ENCODE measurements at places on chromosomes 3 and 15.

DNA sequence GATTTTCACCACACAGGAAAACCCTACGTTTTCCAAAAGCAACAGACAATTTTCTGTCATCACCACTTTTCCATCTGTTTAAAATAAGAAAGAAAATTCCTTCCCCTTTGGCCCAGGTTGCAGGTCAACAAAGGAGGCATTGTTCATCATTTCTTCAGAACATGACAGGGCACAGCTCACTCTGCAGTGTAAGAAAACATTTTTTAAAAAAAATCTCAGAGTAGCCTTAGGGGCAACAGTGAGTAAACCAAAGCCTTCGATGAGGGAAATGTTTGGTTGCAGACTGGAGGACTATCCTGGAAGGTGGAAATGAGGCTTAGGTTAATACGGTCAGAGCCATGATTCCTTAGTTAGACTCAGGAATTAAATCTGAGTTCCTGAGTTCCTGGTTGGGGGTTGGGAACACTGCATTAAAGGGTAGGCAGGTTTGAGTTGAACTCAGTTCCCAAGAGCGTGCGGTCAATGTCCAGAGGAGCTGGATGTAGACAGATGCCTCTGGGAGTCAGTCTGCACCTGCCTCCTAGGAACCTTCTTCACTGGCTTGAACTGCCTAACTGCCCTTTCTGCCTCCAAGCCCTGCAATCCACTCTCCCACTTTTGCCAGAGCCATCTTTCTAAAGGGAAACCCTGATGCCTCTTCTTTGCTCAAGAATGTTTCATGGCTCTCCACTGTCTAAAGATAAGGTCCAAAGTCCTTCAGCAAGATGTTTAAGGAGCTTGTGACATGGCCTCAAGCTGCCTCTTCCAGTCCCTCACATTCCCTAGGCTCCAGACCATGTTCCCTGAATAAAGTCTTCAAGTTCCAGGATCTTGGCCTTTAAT is 3.3 kb upstream of the HES1 start:
- ATAC-seq = no peak

DNA sequence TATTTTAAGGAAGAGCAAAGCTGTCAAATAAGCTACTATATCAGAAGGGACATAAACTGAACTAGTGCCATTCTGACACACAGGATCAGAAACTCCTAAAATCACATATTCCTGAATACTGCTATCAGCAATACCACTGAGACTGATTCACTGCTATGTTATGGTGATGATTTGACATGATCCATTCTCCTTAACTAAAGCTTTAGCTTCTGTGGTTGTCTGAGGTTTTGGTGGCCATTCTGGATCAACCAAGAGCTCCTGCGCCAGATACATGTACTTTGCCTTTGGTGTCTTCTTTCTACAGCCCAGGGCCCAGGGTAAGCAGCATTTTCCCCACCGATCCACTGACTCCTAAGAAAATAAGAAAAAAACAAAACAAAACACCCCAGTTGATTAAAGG is 6.7 kb upstream of the GP5 start:
- ATAC-seq = no peak

DNA sequence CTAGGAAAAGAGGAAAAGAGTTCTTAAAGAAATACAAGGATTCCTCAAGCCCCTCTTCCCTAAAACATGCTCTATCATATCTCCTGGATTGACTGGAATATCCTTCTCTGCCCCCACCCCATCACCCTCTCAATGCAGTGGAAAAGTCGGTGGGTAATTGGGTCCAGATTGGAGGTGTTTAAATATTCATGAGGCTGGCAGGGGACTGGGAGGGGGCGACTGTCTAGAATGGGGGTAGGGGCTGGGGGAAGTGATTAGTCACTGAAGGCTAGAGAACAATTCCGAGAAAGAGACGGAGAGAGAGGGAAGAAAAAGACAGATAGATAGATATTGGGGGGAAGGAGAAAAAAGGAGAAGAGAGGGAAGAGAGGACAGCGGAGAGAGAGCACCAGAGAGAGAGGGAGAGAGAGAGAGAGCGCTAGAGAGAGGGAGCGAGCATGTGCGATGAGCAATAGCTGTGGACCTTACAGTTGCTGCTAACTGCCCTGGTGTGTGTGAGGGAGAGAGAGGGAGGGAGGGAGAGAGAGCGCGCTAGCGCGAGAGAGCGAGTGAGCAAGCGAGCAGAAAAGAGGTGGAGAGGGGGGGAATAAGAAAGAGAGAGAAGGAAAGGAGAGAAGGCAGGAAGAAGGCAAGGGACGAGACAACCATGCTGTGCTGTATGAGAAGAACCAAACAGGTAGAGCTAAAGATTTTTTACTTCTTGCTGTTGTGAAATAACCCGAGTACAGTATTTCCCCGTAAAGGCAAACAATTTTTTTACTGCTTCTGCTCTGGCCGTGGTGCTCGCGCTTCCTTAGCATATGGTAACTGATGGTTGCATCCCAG is at the start of gene GAP43:
Gene GAP43, plus strand, starts transcription at position 467 of the 825 bp plus-strand sequence. Its CDS starts 180 bp downstream, at position 647.
- peak; percentile 97 for ATAC-seq

GRCh38 chr3:156174229-156174847 is 54.0 kb downstream of the KCNAB1 start:
- ATAC-seq = peak; percentile 98

DNA sequence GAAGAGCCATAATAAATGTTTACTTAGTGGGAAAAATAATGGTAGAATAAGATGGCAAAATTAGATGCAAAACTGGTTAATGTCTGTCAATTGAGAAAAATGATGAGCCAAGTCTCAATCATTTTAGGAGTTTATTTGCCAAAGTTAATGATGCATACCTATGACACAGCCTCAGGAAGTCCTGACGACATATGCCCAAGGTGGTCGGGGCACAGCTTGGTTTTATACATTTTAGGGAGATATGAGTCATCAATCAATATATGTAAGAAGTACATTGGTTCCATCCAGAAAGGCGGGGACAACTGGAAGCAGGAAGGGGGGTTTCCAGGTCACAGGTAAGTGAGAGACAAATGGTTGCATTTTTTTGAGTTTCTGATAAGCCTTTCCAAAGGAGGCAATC is 31.5 kb downstream of the CLEC3B start:
- no peak for ATAC-seq

DNA sequence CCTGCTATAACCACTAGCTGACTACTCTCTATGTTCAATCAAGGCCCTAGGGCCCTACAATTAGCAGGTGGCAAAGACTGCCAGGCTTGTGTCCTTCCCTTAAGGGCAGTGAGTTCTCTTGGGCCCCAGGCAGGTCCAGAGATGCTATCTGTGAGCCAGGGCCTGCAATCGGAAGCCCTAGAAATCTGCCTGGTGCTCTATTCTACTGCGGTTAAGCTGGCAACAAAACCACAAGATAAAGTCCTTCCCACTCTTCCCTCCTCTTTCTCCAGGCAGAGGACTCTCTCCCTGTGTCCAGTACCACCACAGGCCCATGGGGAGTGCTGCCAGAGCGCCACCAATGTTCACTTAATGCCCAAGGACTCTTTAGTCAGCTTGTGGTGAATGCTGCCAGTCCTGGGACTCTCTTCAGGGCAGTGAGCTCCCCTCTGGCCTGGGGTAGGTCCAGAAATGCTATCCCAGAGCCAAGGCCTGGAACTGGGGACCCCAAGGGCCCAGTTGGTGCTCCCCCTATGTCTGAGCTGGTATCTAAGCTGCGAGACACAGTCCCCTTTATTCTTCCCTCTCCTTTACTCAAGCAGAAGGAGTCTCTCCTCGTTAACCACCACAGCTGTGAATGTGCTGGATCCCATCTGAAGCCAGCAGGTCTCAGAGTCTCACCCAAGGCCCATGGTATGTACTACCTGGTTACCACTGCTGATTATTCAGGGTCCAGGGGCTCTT is 34.7 kb downstream of the XXYLT1 start:
- ATAC-seq = no peak

- ATAC-seq = peak; percentile 25
Observed at GRCh38 chr15:85615930-85616329, 178.8 kb downstream of the KLHL25 start.

DNA sequence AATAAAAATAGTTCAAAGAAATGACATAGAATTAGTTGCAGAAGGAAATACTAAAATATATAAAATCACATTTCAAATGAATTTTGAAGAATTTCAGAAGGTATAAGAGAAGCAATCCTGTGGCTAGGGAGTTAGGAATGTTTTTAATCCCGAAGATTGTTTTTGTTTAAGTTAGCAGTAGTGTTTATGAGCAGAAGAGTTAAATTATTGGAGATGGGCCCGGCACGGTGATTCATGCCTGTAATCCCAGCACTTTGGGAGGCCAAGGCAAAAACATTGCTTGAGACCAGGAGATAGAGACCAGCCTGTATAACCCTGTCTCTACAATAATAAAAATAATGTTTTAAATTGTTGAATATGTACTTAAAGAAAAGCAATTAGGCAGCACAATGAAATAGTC is 432.5 kb downstream of the MFSD1 start:
- ATAC-seq = peak; percentile 68

GRCh38 chr3:112856537-112856936 is 9.9 kb upstream of the CD200R1L start:
- no peak for ATAC-seq

DNA sequence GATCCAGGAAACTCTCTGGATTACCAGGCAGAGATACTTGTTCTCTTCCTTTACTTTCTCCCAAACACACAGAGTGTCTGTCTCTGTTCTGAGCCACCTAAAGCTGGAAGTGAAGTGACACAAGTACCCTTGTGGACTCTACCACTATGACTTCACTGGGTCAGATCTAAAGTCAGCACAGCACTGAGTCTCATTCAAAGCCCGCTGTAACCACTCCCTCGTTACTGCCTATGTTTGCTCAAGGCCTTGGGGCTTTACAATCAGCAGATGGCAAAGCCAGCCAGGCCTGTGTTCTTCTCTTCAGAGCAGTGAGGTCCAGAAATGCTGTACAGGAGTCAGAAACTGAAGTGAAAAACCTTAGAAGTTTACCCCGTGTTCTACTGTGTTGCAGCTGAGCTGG is 588.3 kb upstream of the SEMA6D start:
- no peak for ATAC-seq

- peak; percentile 83 for ATAC-seq
Observed at GRCh38 chr3:73508330-73508954, 116.3 kb downstream of the PDZRN3 start.
